NCI-H1930 (cell line): ENCODE measurements at places on chromosomes 11 and 22.

GRCh38 chr11:40188848-40189247 is 1270.6 kb downstream of the LRRC4C start:
- no peak for DNase-seq

GRCh38 chr11:34996958-34997357 is 80.5 kb downstream of the PDHX start:
- DNase-seq = no peak

DNA sequence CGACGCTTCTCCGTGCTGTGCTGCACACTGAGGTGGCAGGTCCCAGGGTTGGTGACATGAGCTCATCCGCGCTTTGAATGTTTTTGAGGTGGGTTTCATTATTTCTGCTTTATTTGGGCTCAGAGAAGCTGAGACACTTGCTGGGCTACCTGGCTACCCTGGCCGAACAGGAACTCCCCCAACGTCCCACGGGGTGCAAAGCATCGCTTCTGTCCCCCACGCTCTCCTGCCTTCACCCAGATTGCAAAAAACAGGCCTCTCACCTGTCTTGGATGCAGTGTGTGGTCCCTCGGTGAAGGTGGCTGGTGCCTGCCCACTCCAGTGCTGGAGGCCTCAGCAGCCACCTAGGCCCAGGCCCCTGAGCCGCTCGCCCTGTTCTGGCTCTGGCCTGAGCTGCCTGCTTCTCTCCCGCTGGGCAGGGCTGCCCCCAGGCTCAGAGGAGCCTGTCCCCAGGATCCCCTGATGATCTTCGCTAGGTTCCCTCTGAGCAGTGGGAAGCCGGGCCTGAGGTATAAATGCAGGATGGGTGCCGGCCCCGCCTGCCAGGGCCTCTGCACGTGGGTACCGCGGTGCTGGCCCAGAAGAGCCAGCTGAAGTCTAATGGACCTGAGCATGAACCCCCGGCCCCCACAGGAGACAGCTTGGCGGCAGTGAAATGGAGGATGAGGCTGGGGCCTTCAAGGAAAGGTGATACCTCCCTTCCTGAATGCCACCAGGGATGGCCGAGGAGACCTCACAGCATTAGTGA is 15.8 kb upstream of the MRGPRD start:
- no peak for DNase-seq

- no peak for DNase-seq
These were observed 8.3 kb downstream of the TSPO start for GRCh38 chr22:43159484-43160178.

GRCh38 chr11:76076749-76077148 is 129.6 kb downstream of the WNT11 start:
- DNase-seq = no peak

- DNase-seq = no peak
These were observed 208.1 kb downstream of the TBC1D22A start for GRCh38 chr22:46970411-46971098.

DNA sequence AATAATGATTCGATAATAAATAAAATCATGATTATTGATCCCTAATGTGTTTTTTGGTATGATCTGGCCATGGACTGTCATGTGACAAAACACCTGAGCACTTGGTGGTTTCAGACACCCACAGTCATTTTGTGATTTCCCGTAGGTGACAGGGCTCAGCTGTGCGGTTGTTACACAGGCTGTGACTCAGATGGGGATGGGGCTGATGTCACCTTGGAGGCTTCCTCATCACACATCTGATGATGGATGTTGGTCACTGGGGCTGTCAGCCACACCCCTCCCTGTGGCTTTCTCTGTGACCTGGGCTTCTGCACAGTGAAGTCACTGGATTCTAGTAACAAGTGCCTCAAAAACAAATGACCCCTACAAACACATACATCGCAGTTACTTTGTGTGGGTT is 995.1 kb downstream of the BRD1 start:
- no peak for DNase-seq

DNA sequence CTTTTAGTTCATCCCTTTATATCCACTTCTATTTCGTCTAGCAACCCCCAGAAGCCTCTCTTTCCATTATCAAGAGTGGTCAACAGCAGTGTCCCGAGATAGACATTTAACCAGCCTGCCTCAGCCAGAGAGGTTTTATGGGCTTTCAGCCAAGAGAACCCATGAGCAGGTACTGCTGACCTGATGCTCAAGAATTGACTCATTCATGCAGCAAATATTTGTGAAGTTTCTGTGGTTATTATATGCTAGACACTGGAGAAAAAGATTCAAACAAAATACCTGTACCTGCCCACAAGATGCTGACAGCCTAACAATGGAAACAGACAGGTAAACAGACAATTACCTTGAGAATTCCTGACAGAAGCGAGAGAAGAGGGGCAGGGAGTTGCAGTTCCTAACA is 9.7 kb upstream of the LRRC55 start:
- no peak for DNase-seq

GRCh38 chr22:17641269-17641668 is 2.7 kb downstream of the BCL2L13 start:
- DNase-seq = no peak

- no peak for DNase-seq
These were observed 4.5 kb upstream of the TPP1 start for GRCh38 chr11:6623391-6624363.

- DNase-seq = no peak
These were observed 142.9 kb downstream of the SNX19 start for GRCh38 chr11:130773244-130773820.

DNA sequence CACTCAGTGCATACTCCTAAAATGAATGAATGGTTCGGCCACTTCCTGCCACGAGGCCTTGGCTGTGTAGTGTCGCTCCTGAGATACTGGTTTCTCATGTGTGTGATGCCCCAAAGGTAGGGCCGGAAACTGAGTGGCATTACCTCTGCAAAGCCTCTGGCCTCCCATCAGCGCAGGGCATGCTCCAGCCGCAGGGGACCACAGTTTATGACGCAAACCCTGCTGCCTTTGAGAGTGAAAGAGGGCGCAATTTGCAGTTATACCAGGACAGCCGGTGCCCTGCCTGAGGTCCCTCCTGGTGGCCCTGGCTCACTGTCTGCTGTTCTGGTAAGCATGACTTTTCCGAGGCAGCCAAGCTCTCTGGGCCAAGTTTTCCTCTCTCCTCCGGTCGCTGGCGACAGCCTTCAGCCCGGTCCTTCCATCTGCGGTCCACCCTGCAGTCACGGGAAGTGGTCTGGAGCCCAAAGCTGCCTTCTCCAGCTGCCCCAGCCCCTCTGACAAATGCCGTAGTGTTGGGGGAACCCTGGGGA is 2.4 kb upstream of the FGF3 start:
- DNase-seq = no peak

DNA sequence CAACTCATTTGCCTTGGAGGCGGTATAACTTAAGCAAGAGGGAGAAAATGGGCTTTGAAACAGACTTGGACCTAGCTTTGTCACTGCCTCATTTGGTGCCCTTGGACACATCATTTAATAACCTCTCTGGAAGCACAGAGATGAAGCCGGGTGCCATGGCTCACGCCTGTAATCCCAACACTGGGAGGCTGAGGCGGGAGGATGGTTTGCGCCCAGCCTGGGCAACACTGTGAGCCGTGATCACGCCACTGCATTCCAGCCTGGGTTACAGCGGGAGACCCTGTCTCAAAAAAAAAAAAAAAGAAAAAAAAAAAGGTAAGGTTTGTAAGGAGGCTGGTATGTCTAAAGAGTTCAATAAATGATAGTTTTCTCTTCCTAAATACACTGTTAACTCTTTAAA is 806 bp downstream of the COA4 start:
- no peak for DNase-seq

GRCh38 chr11:9855579-9856287 is 191.9 kb downstream of the SWAP70 start:
- DNase-seq = no peak

GRCh38 chr11:67268081-67268961 is 2.0 kb downstream of the GRK2 start:
- DNase-seq = no peak

DNA sequence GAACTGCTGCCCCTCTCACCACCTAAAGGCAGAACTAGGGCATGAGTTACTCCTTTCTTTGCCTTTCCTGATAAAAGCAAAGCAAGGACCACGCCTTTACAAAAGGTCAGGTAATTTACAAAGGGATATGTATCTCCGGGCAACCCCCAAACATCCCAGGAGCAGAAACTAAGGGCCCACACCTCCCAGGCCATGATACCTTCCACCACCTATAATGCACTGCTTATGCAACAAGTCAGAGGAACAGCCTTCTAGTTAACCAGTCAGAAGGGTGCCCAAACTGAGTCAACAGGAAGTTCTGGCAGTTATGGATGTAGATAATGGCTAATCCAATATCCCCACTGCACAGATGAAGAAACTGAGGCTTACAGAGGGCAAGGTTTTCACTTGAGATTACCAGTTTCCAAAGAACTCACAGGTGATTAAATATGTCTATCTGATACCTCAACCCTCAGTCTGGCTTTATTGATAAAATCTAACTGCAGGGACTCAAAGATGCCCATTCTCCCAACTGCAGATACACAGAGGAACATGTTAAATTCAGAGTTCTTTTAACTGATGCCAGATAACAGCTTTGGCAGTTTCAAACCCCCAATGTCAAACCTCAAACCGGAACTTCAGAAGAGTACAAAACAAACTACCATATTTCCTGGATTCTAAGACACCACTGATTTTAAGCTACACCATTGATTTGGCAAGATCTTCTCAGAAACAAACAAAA is 16.8 kb upstream of the CASTOR1 start:
- no peak for DNase-seq

DNA sequence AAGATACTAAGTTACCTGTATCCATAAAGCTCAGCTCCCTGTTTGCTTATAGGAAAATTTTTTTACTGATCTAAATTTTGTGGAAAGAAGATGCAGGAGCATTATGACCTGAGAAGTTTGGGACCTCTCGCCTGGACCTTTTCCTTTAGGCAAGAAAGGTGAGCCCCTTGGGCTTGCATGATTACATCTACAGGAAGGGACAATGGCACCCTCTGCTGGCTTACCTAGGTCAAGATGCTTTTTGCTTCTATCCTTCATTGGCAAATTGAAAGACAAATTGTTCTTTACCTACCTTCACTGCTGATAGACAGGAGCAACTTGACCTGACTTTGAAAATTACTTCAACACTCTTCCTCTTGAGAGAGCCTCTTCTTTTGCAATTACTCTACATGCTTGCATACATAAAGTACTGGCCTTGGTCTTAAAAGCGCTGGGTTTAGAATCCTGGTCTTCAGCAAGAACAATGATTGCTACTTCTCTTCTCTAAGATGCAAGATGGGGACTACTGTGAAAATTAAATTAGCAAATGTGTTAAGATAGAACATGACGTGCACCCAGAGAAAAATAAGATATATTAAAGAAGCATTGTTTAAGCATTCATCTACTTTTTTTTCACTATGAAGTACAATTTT is 147.2 kb downstream of the TRPC6 start:
- DNase-seq = peak; percentile 34

GRCh38 chr11:124821995-124822730 is 22.0 kb upstream of the MSANTD2 start:
- no peak for DNase-seq

DNA sequence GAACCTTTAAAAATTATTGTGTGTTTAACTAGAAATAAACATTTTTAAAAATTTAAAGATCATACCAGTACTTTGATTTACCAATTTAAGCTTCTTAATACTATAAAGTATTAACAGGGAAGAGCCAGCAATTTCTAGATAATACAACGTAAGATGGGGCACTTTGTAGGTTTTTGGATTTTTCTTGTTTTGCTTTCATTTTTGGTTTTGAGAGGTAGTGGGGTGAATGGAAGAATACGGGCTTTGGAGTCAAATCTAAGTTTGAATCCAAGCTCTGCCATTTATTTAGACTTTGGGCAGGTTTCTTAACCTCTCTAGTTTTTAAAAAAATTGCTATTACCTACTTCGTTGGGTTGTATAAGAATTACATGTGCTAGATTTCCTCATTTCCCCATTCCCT is 44.9 kb downstream of the CSTPP1 start:
- no peak for DNase-seq

GRCh38 chr11:118114266-118114665 is 27.5 kb upstream of the SMIM35 start:
- DNase-seq = no peak

DNA sequence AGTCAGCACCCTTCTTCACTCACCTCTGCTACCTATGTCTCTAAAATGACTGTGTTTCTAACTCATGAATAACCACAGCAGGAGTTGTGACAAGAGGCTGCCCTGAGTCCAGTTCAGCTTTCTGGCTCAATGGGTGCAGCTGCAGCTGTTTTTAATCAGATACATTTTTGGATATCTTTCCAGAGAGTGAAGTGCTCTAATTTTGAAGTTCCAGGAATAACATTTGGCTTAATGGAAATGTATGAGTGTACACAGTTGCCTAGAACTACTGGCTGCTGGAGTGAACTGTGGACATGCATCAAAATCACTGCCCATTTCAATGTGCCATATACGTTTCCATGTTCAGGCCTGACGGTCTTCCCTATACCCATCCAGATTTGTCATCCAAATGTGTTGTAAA is 769.5 kb upstream of the ANO3 start:
- no peak for DNase-seq

- DNase-seq = no peak
These were observed 133.3 kb downstream of the TBC1D22A start for GRCh38 chr22:46895753-46896152.

GRCh38 chr11:75022759-75023396 is 34.1 kb downstream of the NEU3 start:
- peak; percentile 7 for DNase-seq

- no peak for DNase-seq
These were observed 12.8 kb upstream of the ST14 start for GRCh38 chr11:130146796-130147195.

DNA sequence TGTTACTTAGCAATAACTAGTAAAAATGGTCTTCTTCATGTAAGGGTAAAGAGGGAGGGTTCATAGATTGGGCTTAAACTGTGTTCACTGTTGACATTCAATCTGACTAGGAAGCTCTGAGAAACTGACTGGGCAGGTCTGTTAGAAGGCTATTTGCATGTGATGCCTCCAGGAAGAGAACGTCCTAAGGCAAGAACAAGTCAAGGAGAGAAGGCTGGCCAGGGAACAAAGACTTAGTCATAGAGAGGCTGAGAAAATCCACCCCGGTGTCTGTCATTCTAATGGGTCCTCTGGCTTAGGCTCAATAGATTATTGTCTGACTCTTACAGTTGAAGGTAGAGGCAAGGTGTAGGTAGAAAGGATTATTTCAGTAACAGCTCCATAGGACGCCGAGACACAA is 50.3 kb upstream of the CD44 start:
- DNase-seq = no peak

DNA sequence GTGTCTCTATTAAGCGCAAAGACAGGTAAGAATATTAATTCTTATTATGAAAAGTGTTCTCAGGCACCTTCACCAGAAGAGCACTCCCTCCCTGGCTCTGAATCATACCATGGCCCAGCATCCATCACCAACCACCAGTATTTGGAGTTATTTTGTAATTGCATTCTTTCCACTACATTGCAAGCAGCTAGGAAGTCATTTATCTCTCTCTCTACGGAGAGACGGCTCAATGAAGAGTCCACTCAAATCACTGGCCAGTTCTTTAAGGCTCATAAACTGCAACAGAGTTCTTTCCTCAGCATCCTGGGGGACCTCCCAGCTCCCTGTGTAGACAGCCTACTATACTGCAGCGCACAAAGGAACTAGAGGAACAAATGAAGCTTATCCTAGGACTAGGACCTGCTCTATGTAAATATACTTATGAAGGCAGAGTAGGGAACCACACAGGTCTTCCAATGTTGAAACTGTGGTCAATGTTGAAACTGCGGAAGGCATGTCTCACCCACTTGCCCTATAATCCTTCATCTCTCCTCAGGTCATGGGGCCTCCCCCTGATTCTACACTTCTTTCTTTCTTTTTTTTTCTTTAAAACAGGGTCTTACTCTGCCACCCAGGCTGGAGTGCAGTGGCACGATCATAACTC is 63.4 kb downstream of the AAMDC start:
- no peak for DNase-seq
